ENCODE measurements at places on chromosomes 13 and 19.

DNA sequence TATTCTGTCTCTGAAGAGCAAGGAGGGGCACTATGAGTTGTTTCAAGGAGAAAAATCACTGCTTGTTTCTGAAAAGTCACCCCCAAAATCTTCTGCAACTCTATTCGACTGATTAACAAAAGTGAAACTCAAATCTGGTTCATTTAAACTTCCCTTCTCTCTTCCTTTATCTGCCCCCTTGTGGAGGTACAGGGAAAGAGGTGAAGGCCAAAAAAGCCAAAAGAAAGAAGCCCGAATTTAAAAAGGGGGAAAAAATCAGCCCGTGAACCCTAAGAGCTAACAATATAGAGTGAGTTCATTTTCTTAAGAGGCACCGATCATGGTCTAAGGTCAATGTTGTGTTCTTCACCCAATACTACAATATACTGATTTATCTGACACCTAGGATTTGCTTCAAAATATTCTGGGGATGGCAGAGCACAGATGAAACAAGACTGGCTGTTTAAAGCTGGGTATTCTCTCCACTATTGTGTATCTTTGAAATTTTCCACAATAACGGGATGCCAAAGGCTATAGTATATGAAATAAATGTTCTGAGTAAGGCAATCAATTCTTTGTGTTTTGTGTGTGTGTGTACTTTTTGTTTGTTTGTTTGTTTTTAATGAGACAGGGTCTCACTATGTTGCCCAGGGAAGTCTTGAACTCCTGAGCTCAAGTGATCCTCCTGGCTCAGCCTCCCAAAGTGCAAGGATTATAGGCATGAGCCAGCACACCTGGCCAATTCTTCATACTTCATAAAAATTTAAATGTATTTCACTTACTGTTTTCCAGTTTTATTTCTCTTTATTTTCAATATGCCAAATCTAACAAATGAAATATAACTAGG lies 55.0 kb upstream of the EEF1AKMT1 start:
- H3K36me3 ChIP-seq, result peaks cover 25% of the 10 kb centered on the region
- peak; percentile 15 for DNase-seq
- H3K4me3 ChIP-seq, result no peak overlapping the region
- no peaks in the 10 kb centered on the region for H3K27me3 ChIP-seq
- H3K27ac ChIP-seq, result no peak overlapping the region

GRCh38 chr13:77331421-77331820 lies 4.5 kb upstream of the MYCBP2 start:
- no peak for DNase-seq
- peak overlapping the region; percentile 58 for H3K27ac ChIP-seq
- peak overlapping the region; percentile 45 for H3K4me3 ChIP-seq
- peaks cover 27% of the 10 kb centered on the region for H3K4me1 ChIP-seq
- H3K27me3 ChIP-seq, result peaks cover 4% of the 10 kb centered on the region

- no peak overlapping the region for H3K4me3 ChIP-seq
- no peak overlapping the region for H3K27ac ChIP-seq
- peaks cover 5% of the 10 kb centered on the region for H3K4me1 ChIP-seq
- no peaks in the 10 kb centered on the region for H3K27me3 ChIP-seq
- H3K36me3 ChIP-seq, result peaks cover 47% of the 10 kb centered on the region
These were observed 10.4 kb upstream of the TYK2 start for GRCh38 chr19:10390652-10391286.

- no peak overlapping the region for H3K27ac ChIP-seq
- H3K4me1 ChIP-seq, result peaks cover 8% of the 10 kb centered on the region
- DNase-seq, result no peak
These were observed 8.5 kb downstream of the ZNF526 start for GRCh38 chr19:42228641-42229040.

- H3K4me1 ChIP-seq, result no peaks in the 10 kb centered on the region
- DNase-seq, result no peak
- no peaks in the 10 kb centered on the region for H3K36me3 ChIP-seq
- H3K27me3 ChIP-seq, result peaks cover 3% of the 10 kb centered on the region
These were observed 123.1 kb downstream of the ITGBL1 start for GRCh38 chr13:101575581-101575980.

DNA sequence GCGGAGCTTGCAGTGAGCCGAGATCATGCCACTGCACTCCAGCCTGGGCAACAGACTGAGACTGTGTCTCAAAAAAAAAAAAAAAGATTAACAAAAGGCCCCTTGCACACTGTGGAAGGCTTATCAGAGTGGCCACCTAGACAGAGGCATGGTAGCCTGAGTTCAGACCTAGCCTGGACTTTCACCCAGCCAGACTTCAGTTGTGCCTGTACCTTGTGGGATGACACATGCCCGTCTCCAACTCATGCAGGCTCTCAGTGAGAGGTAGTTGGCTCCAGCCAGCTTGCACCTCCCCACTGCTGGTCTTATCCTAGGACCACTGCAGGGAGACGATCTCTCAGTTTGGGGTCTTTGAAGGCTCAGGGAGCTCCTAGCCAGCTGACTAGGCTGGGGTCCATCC lies 52.2 kb downstream of the GATAD2A start:
- peaks cover 56% of the 10 kb centered on the region for H3K4me1 ChIP-seq
- H3K27me3 ChIP-seq, result no peaks in the 10 kb centered on the region
- DNase-seq, result no peak
